Myocyte (in vitro differentiated cells): ENCODE measurements at places on chromosomes 12 and 14.
A peak's percentile ranks its signal among the peaks of the same experiment; 100 is the strongest.

GRCh38 chr12:124515981-124516380 is 51.4 kb downstream of the NCOR2 start:
- DNase-seq, result peak; percentile 66

DNA sequence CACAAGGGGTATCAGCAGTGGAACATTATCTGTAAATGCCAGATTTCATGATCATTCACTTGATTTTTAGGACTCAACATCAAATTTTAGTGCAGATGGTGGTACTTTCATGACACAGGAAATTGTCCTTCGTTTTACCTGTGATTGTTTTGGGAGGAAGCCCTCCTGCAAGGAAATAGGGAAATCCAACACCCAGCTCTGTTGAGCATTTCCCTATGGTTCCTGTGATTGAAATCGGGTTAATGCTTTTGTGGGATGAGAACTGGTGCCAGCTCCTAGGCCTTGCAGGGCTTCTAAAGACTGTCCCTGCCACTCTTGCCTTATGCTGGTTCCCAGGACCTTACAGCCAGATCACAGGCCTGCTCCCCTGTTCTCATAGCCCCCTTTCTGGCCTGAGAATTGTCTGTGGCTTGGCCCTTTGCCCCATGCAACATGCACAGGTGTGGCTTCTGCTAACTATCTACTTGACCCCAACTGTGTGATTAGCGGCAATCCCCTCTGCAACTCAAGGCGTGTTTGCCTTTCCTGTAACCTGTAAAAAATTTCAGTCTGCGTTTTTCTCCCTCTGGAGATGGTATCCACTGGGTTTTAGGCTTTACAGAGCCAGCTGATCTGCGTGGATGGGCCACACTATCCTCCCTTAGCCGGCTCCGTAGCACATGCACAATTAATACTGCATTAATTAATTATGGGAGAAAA is 112.5 kb downstream of the ETV6 start:
- no peak for DNase-seq

DNA sequence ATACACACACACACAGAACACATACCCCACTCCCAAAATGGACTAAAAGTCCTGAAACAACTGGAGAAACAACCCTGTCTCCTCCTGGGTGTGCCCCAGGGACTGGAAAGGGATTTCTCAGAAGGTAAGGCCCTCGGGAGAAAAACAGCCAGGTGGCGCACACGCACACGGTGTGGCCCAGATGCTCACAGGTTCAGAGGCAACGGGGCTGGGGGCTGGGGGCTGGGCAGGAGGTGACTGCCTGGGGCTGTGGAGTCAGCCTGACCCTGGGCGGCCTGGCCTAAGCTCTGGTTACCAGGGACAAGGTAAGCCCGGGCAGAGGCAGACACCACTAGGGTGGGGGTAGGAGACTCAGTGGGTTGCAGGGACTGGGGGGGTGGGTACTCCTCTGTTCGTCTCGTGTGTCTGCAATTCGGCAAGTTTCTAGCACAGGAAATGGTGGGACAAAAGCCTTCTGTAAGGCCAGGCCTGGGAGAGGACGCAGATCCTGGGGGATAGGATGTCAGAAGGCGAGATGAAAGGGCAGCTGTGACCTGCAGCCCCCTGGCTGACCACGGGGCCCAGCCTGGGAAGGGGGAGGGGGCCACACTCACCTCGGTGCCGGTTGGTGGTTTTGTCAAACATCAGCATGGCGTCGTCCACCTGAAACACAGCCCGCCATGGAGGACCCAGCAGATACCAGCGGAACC is 10.4 kb downstream of the MSI1 start:
- DNase-seq, result no peak

- DNase-seq, result no peak
Measured at GRCh38 chr14:36513012-36513420, 7.0 kb downstream of the NKX2-1 start.

DNA sequence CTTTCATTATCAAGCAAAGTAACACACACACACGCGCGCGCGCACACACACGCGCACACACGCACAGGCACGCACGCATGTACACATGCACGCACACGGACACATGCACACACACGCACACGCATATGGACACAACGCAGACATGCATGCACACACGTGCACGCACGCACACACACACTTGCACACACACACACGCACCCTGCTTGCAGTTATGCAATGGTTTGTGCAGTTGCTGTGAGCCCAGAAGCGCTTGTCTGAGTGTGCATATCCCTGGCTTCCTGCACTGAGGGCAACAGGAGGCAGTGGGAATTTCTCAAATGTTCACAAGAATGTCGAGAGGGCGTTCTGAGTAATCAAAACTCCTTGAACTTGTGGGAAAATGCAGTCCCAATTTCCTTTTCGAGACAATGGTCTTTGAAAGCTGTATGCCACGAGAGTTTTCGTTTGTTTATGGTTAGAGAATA is 41.6 kb downstream of the NFKBIA start:
- DNase-seq, result peak; percentile 27

- DNase-seq, result no peak
Measured at GRCh38 chr12:109983432-109984142, 12.6 kb downstream of the GIT2 start.

DNA sequence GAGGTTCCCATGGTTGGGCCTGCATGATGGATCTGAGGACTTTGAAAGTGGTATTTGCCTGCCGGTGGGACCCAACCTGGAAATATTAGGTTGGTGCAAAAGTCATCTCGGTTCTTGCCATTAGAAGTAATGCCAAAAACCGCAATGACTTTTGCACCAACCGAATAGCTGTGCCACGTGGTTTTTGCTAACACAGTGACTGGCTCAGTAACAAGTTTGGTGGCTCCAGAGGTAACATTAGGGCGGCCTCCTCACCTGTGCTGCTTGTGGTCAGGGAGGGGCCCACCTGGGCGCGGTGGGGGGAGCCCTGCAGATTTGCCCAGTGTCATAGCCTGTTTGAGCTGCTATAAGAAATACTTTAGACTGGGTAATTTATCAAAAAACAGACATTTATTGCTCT is 1.8 kb downstream of the BDKRB2 start:
- no peak for DNase-seq
